ENCODE measurements at places on chromosomes 5 and 9. TPM values are rescaled to one million over a fixed set of nuclear protein-coding genes. Genes with fewer than 3 reads are reported as not detected.

DNA sequence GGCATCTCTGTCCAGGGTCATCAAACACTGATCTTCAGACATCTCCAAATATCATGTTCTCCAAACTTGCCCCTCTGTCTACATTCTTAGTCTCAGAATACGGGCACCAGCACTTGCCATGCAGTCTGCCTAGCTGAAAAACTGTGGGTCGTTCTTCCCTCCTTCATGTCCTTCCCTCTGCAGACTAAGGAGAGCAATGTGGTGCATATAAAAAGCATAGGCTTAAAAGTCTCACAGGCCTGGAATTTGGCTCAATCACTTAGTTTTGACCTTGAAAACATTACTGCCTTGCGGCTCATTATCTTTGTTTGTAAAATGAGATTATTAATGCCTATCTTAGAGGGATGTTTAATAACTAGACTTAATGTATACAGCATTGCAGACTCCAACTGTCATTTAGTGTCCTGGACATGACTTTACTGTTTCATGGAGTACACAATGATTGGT is 362.8 kb downstream of the NPR3 start:
- no peak overlapping the region for H3K27ac ChIP-seq
- H3K4me1 ChIP-seq, result no peaks in the 10 kb centered on the region
- H3K4me3 ChIP-seq, result no peak overlapping the region
- no peak for DNase-seq
- H3K36me3 ChIP-seq, result no peaks in the 10 kb centered on the region

DNA sequence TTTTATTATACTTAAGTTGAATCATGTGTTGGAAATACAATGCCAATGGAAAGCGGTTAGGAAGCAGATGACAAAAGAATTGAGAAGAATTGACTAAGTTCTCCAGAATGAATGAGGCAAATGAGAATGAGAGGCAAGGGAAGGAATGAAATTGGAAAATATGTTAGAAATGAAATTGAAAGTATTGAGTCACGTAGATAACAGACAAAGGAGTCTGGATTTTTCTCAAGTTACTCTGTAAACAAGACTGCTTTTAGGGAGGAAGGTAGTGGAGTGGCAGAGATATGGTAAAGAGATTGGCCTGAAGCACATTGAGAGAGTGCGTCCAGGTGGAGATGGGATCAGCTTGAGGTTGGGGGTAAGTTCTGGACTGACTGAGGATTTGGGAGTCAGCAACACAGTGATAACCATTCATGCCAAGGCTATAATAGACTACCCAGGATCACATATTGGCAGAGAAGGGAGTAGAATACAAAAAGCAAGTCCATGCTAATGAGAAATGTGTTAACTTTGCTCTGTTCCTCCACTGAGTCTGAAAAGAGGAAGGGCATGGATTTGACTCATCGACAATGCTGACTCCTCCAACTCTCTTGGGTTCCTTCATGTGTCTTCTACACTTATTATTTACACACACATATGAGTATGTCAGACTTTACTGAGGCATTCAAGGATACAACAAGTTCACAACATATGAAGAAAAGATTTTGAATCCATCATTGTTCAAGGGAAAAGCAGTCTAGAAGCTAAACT is 814.2 kb upstream of the ZNF608 start:
- H3K27me3 ChIP-seq, result no peaks in the 10 kb centered on the region
- no peak overlapping the region for H3K4me3 ChIP-seq
- H3K27ac ChIP-seq, result no peak overlapping the region
- H3K36me3 ChIP-seq, result no peaks in the 10 kb centered on the region
- no peak for DNase-seq
- H3K4me1 ChIP-seq, result no peaks in the 10 kb centered on the region

The NTNG2 gene
- 1.6 TPM for total RNA-seq

DNA sequence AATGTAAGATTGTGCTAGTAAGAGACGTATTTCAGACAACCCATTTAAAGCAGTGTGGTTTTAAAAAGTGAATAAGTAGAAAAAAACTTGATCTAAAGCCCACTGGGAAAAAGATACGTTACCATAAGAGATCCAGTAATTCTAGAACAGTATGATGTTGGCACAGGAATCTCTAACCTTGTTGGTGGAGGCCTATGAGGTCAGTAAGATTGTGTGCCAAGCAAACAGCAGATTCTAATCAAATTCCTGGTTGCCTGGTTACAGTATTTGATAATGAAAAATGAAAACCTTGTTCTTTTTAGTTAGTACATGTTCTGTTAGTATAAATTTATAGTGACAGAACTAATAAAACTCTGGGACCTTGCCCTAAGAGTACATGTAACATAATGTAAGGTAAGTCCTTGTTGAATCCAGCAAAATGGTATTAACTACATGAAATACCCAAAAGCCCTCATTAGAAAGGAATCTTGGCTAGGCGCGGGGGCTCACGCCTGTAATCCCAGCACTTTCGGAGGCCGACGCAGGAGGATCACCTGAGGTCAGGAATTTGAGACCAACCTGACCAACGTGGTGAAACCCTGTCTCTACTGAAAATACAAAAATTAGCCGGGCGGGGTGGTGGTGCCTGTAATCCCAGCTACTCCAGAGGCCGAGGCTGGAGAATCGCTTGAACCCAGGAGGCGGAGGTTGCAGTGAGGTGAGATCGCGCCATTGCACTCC is 33.2 kb upstream of the DMXL1 start:
- peaks cover 9% of the 10 kb centered on the region for H3K4me1 ChIP-seq
- no peak overlapping the region for H3K4me3 ChIP-seq
- no peak overlapping the region for H3K27ac ChIP-seq
- no peak for DNase-seq
- no peaks in the 10 kb centered on the region for H3K27me3 ChIP-seq

The OMD gene
- not detected for total RNA-seq

GRCh38 chr5:123428521-123429220 is 5.5 kb upstream of the CEP120 start:
- no peaks in the 10 kb centered on the region for H3K36me3 ChIP-seq
- H3K27me3 ChIP-seq, result no peaks in the 10 kb centered on the region

DNA sequence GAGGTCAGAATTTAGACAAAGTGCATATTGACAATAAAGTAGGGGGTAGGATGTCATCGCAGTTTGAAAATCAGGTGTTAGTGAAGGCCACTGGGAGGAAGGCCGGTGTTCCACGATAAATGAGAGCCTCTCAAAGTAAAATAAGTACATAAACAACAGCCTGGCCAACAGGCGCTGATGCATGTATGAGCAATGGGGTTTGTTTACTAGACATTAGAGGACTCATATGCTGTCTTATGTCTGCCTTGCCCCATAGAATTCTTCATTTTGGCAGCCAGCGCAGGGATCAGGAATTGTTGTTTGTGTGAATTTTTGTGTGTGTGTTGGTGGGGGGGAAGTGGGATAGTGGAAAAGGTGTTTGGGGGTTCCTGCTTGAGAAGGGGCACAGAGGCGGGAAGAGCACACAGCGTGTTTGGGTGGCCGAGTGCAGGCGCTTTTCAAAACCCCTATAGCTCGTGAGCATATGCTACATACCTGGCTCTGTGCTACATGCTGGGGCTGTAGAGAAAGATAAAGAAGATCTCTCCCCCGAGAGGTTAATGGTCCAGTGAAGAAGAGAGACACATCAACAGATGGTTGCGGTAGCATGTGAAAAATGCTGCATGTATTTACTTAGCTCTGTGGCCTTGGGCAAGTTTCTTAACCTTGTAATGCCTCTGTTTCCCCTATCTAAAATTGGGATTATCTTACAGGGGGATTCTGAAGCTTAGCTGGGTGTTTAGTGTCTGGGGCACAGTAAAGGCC is 11.5 kb downstream of the SNX30 start:
- peaks cover 8% of the 10 kb centered on the region for H3K27me3 ChIP-seq
- H3K4me3 ChIP-seq, result no peak overlapping the region
- peaks cover 13% of the 10 kb centered on the region for H3K4me1 ChIP-seq
- no peak overlapping the region for H3K27ac ChIP-seq
- peaks cover 8% of the 10 kb centered on the region for H3K36me3 ChIP-seq

The SMIM3 gene
- total RNA-seq, result 16.6 TPM

The ANKRD20A1 gene
- total RNA-seq, result 1.2 TPM

The PCDHGA11 gene
- total RNA-seq, result 0.31 TPM

DNA sequence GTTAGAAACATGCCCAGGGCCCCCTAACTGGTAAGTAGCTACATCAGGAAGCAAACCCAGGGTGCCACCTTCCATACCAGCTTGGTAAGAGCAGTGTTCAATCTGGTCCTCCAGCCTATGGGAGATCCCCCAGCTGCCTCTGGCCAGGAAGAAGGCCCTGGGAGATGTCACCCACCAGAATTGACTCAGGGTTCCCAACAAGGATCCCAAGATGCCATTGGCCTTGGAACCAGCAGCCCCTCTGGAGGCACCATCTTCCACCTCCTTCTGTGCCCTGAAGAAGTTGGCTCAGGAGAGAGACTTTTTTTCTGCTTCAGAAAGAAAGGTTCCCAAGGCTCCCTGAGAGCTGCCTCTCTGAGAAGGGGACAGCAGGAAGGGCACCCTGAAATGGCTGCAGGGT is 56.6 kb upstream of the IL17B start:
- H3K4me1 ChIP-seq, result peaks cover 23% of the 10 kb centered on the region
- no peaks in the 10 kb centered on the region for H3K36me3 ChIP-seq
- H3K27me3 ChIP-seq, result peaks cover 4% of the 10 kb centered on the region
- no peak overlapping the region for H3K27ac ChIP-seq

- H3K4me1 ChIP-seq, result no peaks in the 10 kb centered on the region
- H3K4me3 ChIP-seq, result no peak overlapping the region
- H3K27me3 ChIP-seq, result no peaks in the 10 kb centered on the region
- no peak overlapping the region for H3K27ac ChIP-seq
Observed at GRCh38 chr5:17178373-17178675, 39.1 kb upstream of the BASP1 start.

DNA sequence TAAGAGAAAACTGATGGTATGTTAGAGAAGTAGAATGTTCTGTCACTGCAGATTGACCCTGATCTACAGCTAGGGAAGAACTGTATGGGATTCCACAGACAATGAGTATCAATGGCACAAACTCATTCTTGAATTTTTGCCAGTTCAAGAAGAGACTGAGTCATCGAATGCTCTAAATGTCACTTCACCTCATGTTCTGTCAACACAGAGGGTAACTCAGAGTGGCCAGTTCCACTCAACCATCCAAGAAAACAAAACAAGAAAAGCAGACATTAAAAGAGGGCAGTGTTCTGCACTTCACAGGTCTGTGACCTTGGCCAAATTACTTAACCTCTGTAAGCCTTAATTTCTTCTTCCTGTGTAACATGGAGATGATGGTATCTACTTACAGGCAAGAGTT is 132.2 kb upstream of the HMHB1 start:
- peaks cover 18% of the 10 kb centered on the region for H3K4me1 ChIP-seq
- H3K27ac ChIP-seq, result peak overlapping the region; percentile 72
- H3K4me3 ChIP-seq, result no peak overlapping the region
- H3K27me3 ChIP-seq, result peaks cover 4% of the 10 kb centered on the region
- H3K36me3 ChIP-seq, result no peaks in the 10 kb centered on the region
- no peak for DNase-seq

All from activated CD4-positive, alpha-beta T cell treated with anti-CD3 and anti-CD28 coated beads, Interleukin-2, amount 10 ng/mL, durations not matched to agents 24 days and 14 days (primary cell).